ENCODE measurements at places on chromosomes 3 and 15.

DNA sequence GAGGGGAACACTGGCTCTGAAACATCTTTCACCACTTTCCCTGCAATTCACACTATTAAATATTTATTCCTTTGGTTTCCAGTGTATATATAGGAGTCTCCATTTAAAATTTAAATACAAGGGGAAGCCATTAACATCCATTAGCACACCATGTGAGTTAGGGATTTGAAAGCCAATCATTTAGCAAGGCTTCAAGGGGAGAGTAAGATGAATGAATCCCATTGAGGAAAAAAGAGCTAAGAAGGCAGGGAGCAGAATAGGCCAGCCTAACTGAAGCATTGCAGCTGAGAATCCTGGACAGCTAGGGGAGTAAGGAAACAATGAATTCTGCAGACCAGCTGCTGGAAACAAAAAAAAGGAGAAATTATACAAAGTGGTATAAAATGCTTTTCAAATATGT, 426.1 kb downstream of the IL5RA start:
- no peak for DNase-seq

DNA sequence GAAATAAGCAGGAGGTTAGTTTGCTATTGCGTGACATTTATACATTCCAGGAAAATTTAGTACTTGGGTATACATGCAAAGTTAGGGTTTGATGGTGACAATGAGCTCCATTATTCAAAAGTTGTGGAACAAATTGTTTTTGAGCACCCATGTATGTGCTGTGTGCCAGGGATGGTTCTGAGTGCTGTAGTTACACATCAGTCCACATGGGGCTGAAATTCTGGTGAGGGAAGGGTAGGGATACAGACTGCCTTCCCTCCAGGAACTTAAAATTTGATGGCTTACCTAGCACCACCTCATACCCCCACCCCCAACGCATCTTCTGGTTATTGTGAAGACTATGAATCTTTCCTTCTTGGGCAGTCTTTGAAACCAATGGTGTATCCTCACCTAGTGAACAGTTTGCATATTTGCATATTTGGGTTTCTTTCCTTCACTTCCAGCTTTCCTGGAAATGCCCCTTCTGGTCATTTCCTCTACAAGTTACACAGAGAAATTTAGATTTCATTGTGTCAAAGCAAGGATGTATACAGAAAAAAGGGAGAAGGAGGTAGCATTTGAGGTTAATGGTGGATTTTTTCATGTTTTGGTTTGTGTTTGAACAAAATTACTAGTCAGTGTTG, 222.0 kb upstream of the IL12A start:
- no peak for DNase-seq

DNA sequence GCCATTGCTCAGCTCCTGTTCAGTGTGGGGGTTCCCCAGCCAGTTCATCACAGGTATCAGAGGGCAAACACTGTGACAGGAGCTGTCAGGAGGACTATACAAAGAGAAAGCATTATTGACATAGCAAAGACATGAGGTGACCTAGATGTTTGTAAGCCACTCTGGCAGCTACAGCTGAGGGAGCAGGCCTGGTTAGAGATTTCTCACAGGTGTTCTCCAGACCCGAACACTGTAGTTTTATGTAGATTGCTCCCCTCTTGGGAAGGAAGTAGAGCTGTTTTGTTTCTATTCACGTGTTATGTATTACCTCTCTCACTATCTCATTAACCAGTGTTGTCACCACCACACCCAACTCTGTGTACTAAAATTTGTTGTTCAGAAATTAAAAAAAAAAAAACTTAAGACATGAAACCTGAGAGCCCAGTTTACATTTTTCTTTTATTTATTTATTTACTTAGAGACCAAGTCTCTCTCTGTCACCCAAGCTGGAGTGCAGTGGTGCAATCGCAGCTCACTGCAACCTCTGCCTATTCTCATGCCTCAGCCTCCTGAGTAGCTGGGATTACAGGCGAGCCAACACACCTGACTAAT, 123.7 kb downstream of the RBPMS2 start:
- DNase-seq, result peak; percentile 41

DNA sequence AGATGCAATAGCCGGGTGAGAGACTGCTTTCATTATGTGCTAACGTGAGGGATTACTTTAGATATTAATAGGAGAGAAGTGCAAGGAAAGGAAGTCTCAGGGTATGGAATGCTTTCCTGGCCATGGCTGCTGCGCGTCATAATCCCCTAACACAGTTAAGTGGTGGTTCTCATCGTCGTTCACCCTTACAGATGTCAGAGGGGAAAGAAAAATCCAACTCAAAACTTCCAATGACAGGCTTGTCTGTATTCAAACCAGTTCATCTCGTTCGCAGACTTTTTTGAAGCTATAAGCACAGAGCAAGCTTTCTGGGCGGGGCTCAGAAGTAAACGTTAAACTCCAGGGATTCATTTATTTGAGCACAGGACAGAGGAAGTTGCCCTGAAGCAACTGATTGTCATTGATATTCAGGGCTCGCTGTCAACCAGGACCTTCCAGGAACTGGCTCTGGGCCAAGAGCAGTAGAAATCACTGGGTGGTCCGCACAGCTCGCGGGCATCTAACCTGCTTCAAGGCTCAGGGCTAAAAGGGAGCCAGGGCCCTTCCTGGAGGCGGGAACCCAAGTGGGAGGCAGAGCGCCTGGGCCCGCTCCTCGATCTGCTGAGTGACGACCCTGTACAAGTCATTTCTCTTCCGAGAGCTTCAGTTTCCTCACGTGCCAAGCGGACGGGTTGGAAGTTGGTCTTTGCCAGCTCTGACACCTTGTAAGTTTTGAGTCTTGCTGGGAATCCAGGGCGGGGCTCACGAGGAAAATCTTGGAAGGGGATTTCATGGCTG, 1.1 kb upstream of the LPP start:
- DNase-seq, result no peak

DNA sequence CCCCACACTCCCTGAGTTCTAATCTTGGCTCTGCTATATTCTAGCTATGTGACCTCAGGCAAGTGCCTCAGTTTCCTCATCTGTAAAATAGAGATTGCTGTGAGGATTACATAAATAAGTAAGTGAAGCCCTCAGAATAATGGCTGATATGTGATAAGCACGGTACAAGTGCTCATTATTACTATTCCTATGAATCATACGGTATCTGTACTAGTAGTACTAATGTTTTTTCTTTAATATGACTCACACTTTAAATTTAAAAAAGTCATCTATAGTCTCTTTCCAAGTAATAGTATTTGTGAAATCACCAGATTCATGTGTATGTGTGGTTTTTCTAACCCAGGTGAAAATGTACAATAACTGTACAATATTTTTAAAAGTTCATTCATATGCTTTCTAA, 58.7 kb downstream of the CLDN11 start:
- no peak for DNase-seq

DNA sequence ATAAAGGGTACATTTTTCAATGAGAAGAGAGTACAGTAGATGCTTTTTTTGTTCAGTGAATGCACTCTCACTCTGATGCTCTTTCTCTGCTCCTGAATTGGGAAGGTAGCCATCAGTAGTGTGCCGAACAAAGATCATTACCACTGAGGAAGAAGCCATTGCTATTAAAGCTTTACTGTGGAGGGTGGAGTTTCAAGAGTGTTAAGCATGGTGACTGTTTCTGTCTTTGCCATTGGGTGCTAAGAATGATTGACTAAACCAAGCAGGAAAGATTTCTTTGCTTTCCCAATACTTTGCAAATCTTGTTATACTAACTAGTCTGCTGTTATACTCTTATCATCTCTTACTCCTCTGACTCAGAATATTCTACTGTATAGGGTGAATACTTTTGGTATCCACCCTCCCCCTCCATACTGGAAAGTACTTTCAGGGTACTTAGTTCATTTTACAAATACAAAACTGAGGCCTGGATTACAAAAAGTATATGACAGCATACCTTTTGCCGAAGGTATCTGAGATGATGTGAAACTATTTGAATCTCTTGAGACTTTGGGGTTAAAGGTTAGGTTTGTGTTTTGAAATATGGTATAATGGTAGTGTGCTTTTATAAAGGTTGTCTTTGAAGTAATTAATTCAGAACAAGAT, 1.7 kb downstream of the RAB11A start:
- DNase-seq, result no peak

DNA sequence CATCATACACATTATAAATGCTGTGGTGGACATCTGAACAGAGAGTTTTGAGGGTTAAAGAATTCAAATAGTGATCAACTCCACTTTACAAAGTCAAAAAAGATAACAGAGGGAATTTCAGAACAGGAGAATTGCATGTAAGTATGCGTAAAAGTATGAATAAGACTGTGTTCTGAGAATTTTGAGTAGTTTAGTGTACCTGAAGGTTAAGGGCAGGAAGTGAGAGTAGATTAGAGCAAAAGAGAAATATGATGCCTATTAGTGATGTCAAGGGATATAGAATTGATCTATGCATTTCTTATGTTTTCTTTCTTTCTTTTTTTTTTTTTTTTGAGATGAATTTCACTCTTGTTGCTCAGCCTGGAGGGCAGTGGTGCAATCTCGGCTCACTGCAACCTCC, 53.1 kb downstream of the TP63 start:
- DNase-seq, result no peak

DNA sequence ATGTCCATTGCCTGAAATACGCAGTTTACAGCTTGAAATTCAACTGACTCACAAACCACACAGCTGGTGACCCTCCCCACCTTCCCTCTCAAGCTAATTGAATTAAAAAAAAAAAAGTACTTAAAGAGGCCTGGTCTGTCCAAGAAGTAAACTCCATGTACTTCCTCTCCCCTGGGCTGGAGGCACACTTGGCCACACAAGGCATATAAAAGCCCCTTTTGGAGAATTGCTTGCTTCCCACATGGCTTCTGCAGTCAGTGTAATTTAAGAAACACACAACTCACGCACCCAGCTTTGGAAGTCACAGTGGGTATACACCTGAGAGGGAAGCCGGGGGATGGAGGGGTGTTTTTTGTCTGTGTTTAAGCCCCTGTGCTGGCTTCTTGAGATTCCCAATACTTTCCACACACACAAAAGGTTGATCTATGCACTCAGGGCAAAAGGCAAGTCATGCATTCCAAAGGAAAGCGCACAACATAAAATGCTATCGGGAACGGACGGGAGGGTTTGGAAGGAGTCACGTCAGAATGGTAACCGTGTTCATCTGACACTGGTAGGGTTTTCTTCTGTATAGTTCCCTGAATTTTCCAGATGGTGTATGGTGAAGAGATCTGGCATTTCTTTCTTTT, 106.6 kb upstream of the ALDH1A3 start:
- DNase-seq, result no peak

DNA sequence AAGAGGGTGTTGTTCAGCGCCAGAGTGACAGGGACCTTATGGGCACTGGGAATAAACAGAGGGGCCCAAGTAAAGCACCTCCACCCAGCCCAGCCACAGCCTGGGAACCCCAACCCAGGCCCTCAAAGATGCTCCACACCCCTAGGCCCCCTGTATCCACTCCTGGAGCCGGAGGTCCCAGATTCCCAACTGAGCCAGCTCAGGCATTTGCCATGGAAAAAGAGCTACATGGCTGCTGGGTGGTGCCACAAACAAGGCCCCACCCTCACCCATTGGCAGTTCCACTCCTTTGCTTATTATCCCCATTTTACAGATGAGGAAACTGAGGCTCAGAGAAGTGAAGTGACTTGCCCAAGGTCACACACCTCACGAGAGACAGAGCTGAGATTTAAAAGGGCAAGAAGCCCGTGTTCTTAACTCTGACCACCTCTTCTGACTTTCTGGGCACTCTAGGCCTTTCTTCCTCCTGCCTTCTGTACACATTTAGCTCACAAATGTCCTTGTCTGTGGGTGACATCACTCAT, 16.9 kb downstream of the ANPEP start:
- no peak for DNase-seq

GRCh38 chr3:50660386-50660785, 14.3 kb upstream of the DOCK3 start:
- DNase-seq, result no peak

DNA sequence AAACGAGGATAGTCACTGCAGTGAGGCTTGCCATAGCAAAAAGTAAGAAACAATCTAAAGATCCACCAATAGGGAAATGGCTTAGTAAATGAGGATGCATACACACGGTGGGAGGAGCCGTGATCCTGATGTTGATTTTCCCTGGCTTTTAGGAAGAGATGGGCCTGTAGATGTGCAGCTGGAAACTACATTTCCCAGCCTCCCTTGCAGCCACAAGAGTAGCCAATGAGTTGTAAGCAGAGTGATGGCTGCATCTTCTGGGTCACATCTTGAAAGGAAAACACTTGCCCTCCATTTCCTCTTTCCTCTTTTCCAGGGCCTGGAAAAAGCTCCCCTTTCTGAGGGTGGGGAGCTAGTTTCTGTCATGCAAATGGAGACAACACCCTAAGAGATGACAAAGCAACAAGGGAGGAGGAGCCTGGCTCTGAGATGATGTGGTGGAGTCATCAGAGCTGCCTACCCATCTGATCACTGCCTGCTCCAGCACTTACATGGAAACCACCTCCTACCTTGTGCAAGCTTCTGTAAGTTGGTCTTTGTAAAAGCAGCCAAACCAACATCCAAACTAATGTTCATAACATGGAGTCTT, 139.1 kb downstream of the TLE3 start:
- no peak for DNase-seq

GRCh38 chr3:176359211-176359610, 838.1 kb downstream of the TBL1XR1 start:
- DNase-seq, result no peak

DNA sequence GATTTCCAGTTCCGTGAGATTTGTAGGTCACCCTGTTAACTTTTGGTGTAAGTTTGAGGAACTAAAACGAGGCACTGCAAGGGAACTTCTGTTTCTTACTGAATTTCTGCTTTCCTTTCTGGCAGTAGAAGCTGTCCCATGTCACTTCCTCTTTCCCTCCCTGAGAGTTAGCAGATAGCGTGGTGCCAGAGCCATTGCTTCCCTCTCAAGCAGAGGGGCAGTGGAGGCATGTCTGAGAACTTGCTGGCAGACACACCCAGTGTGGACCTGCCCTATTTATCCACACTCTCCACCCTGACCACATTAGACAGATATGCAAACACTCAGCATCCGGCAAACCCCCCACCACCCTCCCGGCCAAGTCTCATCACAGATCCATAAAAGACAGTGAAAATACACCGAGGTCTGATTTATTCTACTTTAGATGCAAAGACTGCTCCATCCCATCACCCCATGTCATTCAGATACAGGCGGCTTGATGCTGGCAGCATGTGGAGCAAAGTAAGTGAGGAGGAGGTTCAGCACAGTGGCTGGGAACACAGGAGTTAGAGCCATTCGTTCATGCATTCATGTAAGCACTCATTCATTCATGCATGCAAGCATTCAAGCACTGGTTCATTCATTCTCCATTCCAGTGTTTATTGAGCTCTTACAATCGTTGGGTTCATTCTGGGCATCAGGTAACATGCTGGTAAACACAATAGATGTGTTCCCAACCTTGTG, 324.7 kb downstream of the SHQ1 start:
- no peak for DNase-seq

GRCh38 chr3:141643796-141644195, 94.3 kb upstream of the RNF7 start:
- no peak for DNase-seq

- DNase-seq, result no peak
These were observed 13.1 kb upstream of the ALCAM start for GRCh38 chr3:105353485-105354161.
